Thymus (tissue), 14 donors: ENCODE measurements at places on chromosomes 12 and 14. TPM values are rescaled to one million over a fixed set of nuclear protein-coding genes. Genes with fewer than 3 reads are reported as not detected.

- DNase-seq, result no peak
Measured at GRCh38 chr12:92051441-92051840, 94.2 kb downstream of the BTG1 start.

DNA sequence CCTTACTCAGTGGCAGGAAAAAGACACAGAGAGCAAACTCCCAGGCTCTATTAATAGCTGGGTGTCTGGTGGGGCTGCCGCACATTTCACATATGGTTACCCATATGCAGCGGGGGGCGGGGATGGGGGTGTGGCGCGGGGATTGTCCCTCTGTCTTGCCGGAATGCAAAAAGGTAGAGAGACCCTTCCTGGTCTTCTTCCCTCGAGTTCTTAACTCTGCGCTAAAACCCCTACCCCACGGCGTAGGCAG lies 1.7 kb downstream of the PRMT8 start:
- DNase-seq, result no peak

DNA sequence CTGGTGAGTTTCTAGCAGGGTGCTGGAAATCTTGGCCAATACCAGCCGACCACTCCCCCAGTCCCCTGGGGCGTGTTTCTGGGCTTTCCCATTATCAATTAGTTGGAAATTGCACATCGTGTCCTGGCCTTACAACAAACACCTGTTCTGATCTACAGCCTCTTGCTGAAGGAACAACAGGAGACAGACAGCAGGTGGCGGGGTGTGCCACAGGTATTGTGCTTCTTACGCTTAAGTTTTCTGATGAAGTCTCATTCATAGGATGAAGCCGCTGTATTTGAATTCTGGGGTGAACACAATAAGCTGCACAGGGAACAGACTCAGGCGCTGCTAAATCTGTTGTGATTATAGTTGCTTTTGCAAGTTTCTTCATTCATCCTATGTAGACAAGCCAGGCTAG lies 703 bp downstream of the HIGD1C start:
- no peak for DNase-seq

- DNase-seq, result no peak
Measured at GRCh38 chr12:45125997-45126396, 75.1 kb upstream of the DBX2 start.

DNA sequence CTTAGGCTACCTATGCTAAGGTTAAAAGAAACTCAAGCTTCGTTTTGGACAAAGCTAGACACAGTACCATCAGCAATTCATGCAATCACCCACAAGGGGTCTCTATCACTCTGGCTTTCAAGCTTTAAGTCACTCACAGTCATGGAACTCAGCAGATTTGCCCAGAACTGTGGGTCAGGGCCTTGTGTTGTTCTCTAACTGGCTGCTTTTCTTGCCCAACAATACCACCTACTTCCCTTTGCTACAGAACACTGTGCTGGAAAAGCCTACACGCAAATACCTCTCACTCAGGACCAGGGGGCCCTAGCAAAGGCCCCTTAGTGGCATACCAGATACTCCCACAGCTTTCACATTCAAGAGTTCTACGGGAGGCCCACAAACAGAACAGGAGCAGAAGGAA lies 9.1 kb downstream of the NEMP1 start:
- DNase-seq, result peak; percentile 85

DNA sequence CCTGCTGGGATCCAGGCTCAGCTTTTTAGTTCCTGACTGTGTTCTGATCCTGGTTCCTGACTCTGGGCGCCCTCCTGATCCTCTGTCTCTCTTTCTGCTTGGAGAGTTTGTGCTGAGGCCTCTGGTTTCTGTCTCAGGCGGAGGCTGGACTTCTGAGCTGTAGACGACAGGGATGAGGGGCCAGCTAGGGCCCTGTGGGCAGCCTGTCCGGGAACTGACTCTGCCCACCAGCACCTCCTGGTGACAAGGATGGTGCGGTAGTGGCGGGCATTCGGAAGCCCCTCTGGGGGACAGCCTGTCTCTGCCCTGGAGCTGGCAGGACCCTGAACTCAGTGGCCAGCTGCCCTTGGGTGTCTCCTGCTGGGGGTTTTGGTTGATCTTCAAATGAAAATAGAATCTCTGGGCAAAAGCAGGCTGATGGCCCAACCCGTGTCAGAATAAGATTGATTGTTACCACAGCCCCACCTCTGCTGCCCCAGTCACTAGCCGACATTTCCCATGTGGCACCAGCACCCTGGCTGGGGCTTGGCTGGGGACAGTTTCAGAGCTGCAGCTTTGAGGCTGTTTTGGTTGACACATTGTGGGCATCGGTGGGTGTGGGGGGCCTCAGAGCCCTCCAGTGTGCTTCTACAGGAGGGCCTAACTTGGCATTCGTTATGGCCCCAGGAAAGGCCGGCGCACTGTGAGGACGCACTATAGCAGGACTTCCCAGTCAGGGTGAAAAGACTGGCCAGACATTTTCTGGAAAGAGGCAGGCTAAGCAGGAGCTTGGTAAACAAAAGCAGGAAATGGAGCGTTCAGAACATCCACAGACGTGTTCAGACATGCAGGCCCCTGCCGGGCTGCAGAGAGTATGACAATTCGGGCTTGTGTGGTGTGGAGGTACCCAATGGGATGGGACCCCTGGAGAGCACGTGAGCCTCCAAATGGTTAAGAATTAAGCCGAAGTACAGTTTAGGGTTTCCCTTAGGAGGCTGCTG lies 16.2 kb downstream of the KRT80 start:
- DNase-seq, result no peak

DNA sequence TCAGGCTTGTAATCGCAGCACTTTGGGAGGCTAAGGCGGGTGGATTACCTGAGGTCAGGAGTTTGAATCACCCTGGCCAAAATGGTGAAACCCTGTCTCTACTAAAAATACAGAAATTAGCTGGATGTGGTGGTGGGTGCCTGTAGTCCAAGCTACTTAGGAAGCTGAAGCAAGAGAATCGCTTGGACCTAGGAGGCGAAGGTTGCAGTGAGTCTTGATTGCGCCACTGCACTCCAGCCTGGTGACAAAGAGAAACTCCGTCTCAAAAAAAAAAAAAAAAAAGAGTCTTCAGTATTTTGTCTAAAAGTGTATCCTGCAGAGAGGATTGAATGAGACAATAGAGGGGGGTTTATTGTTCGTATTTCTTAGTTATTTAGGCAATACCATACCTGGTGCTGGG lies 25.3 kb downstream of the FOXA1 start:
- DNase-seq, result no peak

DNA sequence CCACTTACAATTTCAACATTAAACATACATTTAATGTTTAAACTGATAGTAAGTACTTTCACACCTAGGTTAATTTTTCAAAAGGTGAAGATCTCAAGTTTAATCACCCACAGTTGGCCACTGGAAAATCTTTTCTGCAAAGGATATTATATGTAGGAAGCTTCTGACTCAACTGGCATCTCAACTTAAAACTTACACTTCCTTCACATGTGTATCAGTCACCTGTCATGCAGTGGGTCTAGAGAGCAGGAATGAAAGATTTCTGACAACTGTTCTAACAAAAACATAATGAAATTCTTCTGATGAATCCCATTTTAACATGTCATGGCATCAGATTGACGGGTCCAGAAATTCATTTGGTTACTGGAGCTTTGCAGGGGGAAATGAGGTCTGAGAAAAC lies 192.8 kb downstream of the KLHL28 start:
- no peak for DNase-seq

GRCh38 chr14:50407111-50407812 lies 10.6 kb upstream of the CDKL1 start:
- no peak for DNase-seq

GRCh38 chr12:43880547-43880946 lies 44.7 kb downstream of the TMEM117 start:
- DNase-seq, result no peak

DNA sequence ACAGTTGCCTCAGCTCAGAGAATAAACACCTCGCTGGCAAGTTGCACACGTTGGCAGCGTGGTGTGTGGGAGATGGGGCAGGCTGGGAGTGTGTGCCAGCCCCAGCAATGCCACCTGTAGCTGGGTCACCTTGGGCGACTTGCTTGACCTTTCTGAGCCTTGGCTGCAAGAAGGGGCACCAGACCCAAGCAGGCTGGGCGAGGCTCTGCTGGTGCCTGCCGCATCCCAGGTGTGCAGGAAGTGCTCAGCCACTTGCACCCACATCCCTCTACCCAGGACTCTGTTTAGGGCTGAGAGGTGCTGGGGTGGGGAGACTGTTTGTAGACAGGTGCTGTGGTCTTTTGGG lies 629 bp downstream of the FAM181A start:
- DNase-seq, result no peak

- no peak for DNase-seq
Measured at GRCh38 chr12:750366-751191, 1.8 kb upstream of the WNK1 start.

DNA sequence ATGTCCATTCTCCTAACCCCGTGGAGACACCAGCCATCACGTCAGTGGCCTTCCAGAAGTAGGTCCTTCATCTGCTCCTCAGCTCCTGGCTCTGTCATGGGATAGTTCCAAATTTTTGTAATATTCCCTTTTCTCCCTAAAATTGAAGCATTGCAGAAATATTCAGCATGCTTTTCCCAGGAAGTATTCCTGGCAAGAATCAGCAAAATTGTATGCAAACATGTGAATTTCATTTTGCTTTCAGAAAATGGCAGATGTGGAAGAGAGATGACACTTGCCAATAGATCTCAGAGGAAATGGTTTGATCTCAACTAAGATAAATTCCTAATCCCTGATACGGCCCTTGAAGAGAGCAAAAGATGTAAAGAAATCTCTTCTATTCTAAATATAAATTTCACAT lies 298.9 kb downstream of the ITPR2 start:
- no peak for DNase-seq

DNA sequence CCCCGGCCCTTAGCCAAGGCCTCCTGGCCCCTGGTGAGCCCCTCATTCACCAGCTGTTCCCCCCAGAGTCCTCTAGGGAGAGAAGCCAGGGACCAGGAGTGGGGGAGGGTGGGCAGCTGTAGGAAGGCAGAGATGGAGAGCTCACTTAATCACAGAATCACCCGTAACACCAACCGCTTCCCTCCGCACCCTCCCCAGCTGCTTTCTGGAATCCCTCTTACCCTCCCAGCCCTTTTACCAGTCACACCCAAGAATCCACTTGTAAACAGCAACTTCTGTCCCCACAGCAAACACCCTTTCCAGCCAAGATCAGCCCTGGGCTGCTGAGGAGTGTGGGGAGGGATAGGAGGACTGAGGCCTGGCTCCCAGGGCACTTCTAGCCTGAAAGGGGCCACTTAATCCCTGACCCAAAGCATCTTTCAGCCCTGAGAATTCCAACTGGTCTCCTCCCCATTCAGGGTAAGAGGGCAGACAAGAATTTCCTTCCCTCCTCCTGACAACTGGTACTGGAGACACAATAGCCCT lies 18.8 kb downstream of the NCKAP5L start:
- DNase-seq, result no peak

DNA sequence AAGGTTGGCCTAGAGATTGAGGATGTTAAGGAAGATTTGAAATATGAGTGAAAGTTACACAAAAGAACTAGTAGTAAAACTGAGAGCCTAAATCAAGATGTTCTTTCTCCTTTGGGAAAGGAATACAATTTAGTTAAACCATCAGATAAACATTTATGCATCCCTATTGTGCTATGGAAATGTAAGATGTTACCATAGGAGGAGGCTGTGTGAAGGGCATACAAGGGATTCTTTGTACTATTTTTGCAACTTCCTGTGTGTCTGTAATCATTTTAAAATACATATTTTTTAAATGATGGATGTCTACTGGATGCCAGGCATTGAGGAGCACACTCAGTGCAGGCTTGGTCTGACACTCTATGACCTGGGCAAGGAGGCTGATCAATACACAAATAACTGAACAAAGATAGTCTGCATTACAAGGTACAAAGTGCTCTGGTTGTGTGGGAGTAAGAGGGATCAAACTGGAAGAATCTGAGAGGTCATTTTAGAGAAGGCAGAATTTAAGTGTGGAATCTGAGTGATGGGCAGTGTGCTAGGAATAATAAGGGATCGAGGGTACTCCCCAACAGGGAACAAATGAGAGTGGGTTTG lies 5.8 kb upstream of the CHPT1 start:
- no peak for DNase-seq

DNA sequence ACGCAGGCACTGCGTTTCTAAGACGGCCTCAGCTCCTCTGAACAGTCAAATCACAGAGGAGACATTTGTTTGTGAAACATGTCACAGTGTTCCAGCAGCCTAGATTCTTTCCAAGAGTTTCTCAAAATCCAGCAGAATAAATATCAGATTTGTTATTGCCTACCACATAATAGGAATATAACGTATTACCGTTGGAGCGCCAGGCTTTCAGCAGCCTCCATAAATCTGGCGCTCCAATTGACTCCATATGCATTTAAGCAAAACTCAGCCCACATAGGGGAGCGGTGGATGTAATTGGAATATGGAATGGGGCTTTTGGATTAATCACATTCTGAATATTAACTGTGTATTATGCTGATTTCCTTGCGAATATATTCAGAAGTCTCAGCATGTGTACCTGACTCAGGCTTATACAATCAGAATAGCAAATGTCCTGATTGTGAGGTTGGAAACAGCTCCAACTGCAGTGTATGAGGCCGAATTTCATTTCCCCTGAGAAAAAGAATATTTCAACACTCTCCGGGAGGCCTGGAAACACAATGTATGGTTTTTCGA lies 174.0 kb downstream of the ASCL4 start:
- no peak for DNase-seq

- no peak for DNase-seq
Measured at GRCh38 chr12:88793096-88793495, 212.8 kb upstream of the KITLG start.

DNA sequence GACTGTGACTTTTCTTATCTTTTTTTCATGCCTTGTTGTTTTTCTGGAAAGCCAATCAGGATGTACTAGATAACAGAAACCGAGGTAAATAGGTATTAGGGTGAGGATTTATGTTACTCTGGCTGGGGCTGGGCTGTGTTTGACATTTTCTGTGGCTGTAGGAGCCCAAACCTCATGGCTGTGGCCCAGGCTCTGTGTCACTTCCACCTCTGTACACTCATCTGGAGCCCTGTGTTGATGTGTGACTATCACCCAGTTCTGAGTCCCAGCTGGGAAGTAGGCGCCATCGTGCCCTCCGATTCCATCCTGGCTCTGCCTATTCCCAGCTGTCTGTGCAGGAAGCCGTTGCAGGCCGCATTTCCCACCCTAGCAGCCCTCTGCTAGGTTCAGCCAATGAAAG lies 1.6 kb upstream of the HHIPL1 start:
- no peak for DNase-seq

- no peak for DNase-seq
Measured at GRCh38 chr14:62462988-62463387, 582.3 kb downstream of the KCNH5 start.

- DNase-seq, result no peak
Measured at GRCh38 chr14:68239988-68240771, 420.6 kb downstream of the RAD51B start.

- no peak for DNase-seq
Measured at GRCh38 chr12:48286665-48287064, 64.1 kb downstream of the ZNF641 start.

GLS2 gene
- 1.0 TPM for total RNA-seq

APPL2 gene
- total RNA-seq, result 20.9 TPM

CCDC184 gene
- 0.05 TPM for total RNA-seq

ESR2 gene
- 0.52 TPM for total RNA-seq

LRRC10 gene
- total RNA-seq, result 0.05 TPM

NABP2 gene
- 21.6 TPM for total RNA-seq

MMP14 gene
- total RNA-seq, result 21.2 TPM

MFAP5 gene
- 7.5 TPM for total RNA-seq

RNF10 gene
- total RNA-seq, result 44.8 TPM
